Gastroesophageal sphincter (tissue), 4 donors: ENCODE measurements at places on chromosomes 11 and 22.
A peak's percentile ranks its signal among the peaks of the same experiment; 100 is the strongest.

- ATAC-seq = no peak
These were observed 98.0 kb downstream of the SLC36A4 start for GRCh38 chr11:93099806-93100205.

- no peak for ATAC-seq
These were observed 24.9 kb upstream of the GRAMD1B start for GRCh38 chr11:123405123-123405592.

- ATAC-seq = no peak
These were observed 5.1 kb downstream of the SCN4B start for GRCh38 chr11:118147502-118147901.

DNA sequence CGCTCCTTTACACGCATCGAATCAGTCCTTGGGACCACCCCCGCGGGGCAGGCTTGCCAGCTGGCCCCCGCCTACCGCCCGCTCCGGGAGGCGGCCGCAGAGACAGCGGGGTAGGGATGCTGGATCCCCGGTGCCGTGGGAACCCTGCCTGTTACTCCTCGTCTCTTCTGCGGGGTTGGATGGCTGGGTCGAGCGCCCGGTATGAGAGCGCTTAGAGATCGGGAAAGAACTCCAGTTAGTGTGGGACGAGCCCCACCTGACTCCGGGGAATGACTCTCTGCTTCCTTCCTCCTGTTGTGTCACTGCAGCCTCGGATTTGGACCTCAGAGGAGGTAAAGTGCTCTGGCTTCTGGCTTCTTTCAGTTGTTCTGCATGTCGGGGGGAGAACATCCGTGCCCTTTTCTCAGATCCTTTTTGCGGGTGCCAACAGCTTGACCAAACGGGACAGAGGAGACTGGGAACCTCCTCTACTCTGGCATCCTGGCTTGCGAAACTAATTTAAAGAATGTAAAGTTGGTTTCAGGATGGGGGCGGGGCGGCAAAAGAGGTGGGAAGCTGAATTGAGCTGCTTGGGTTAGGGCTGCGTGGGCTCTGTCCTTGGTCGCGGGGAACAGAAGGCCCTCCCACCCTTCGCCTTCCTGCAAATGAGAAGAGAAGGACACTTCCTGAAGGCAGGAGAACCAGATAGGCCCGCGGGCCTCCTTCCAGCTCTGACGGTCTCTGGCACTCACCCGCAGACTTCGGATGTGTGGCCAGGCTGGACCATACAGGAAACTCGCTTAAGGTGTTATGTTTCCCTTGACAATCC lies 938 bp downstream of the LAYN start:
- ATAC-seq = peak; percentile 74

- no peak for ATAC-seq
These were observed 15.1 kb downstream of the RCN1 start for GRCh38 chr11:32105871-32106560.

GRCh38 chr11:95920460-95921105 lies 3.3 kb downstream of the MTMR2 start:
- ATAC-seq = no peak

DNA sequence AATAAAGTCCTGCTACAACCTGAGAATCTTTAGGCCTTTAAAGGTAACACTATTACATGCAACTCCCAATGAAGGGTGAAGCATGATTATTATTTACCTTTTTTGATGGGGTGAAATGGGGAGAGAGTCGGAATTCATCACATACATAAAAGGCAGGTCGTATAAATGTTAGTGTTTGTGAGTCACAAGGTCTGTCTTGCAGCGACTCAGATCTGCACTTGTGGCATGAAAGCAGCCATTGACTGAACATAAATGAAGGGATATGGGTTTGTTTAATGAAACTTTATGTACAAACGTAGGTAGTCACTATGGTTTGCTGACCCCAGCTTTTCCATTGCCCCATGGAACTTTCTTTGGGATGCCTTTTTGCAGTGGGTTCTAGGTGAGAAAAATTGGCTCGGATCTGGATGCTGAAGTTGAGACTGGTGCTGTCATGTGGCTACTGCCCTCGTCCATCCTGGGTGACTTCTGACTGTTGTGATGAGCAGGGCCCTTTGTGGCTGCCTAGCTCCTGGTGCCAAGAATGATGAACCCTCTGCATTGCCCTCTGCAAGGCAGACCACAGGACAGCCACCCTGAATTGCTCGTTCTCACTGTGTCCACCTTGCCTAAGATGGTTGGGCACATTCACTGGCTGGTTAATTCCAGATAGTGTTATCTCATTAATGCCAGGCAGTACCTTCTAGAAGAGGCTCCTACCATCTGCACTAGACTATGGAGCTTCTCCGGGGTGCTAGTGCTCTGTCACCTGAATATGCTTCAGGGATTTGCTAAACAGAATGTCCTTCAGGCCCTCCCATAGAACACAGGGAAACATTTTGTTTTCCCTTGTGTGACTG lies 11.3 kb downstream of the GGTLC2 start:
- ATAC-seq = no peak

- no peak for ATAC-seq
These were observed 32.9 kb upstream of the SYT13 start for GRCh38 chr11:45319077-45319476.

DNA sequence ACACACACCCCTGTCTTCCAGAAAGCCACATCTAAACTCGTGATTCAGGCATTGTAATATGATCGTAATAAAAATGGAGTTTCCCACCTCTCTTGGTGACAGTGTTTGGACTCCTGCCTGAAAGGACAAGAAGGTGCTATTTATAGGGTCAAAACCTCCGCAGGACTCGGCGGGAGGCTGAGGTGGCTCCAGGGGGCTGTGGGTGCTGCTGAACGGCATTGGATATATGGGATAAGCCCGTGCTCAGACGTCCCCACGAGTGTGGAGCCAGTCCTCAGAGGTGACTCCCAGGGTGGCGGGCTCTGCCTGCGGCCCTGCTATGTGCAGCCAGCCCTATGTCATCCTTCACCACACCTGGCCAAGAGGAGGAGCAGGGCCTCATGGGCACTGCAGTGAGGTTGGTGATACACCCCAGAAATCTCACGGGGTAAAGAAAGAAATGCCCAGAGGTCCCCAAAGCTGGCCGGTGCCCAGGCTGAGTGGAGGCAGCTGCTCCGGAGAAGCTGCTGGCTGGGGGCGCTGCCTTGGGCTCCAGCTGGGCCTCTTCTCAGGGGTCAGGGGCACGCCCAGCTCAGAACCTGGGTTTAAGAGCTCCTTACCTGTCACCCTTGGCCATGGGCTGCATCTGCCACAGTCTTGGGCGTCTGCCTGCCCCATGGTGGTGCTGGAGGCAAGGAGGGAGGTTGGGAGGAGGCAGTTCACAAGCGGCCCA lies 5.1 kb upstream of the OSBPL5 start:
- ATAC-seq = no peak

GRCh38 chr22:26763633-26764361 lies 106.4 kb downstream of the MIAT start:
- ATAC-seq = peak; percentile 48

DNA sequence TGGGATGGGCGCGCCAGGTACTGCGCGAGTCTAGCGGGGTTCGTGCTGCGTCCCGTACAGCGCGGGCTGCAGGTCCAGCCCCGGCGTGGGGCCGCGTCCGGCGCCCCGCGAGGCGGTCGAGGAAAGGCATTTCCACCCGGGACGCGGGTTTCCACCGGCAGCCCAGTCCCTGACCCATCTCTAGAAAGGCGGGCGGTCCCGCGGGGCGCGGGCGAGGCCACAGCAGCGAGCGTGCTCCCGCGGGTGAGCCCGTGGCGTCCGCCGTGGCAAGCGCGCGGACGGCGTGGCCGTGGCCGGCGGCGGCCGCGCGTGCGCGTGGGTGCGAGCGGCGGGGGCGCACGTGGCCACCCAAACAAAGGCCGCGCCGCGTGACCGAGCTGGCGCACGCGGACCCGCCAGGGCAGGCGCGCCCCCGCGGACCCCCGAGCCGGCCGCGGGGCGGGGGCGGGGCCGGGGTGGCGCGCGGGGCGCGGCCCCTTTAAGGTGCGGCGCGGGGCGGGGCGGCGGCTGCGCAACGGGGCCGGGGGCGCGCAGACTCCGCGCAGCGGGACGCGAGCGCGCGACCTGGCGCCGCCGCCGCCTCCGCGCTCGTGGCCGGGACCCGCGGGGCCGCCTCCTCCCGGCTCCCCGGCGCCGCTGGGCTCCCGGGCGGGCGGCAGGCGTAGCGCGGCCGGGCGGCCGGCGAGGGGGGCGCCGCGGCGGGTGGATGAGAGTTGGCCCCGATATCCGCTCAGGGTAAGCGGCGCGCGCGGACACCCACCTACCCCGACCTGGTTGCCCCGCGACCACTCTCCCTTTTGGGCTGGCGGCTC lies 39.3 kb upstream of the CELSR1 start:
- ATAC-seq = peak; percentile 84

DNA sequence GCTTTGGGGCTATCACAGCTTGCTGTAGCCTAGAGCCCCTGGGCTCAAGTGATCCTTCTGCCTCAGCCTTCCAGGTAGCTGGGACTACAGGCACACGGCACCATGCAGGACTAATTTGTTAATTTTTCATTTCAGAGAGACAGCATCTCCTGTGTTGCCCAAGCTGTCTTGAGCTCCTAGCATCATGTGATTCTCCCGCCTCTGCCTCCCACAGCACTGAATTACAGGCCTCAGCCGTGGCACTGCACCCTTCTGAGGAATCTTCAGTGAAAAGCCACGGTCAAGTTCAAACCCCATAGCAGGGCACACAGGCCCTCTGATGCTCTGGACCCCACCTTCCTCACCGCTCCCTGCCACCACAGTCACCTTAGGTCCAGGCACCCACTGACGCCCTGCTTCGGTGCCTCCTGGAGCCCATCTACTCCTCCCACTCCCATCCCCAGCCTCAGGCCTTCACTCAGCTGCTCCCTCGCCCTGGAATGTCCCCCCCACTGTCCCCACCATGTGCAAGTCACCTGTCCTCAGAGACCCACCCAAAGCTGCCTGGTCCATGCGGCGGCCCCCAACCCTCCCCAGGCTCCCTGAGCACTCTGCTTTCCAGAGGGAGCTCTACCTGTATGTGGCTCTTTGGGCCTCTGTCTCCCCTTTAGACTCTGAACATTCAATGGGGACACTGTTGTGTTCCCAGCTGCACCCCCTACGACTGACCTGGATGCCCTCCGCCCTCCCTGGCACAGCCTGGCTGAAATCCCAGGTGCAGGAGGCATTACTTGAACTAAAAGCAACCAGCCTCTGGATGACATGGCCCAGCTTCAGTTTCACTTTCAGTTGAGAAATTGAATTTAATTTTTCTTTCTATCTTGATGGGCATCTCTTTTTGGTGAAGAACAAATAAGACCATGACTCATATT lies 1.6 kb downstream of the APOL2 start:
- ATAC-seq = no peak

- ATAC-seq = peak; percentile 40
These were observed 563 bp downstream of the GATD1 start for GRCh38 chr11:776561-777287.

- no peak for ATAC-seq
These were observed 8.7 kb upstream of the CLPB start for GRCh38 chr11:72443016-72443415.

GRCh38 chr11:35796562-35796961 lies 134.0 kb downstream of the TRIM44 start:
- no peak for ATAC-seq

GRCh38 chr11:113563766-113564526 lies 88.7 kb upstream of the DRD2 start:
- no peak for ATAC-seq

GRCh38 chr22:49883294-49883640 lies 29.6 kb downstream of the ZBED4 start:
- no peak for ATAC-seq

- no peak for ATAC-seq
These were observed 13.2 kb upstream of the SSTR3 start for GRCh38 chr22:37225481-37225880.

DNA sequence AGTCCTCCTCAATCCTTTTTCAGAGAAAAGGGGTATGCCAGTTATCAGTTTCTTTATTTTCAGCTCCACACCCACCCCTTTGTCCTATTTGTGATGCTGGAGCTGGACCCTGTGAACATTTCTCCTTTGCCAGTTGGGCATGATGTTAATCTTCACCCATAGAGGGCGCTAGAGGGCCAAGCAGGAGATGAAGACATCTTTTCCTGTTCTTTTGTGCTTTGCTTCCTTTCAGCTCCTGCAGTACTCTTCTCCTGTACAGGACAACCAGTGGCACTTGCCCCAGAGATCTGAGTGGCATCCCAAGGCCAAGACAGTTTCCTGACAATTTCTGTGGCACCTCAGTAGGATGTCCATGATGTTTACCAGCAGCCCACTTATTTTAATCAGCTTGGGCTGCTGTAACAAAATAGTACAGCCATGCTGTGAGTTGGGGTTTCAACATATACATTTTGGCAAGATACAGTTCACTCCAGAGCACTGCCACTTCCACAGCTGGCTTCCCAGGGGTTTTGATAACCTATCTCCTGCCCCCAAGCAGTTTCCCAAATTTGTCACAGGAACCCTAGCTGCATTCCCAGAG lies 4.6 kb downstream of the SAA2 start:
- no peak for ATAC-seq

- no peak for ATAC-seq
These were observed 158.8 kb downstream of the FAT3 start for GRCh38 chr11:92383430-92383829.

DNA sequence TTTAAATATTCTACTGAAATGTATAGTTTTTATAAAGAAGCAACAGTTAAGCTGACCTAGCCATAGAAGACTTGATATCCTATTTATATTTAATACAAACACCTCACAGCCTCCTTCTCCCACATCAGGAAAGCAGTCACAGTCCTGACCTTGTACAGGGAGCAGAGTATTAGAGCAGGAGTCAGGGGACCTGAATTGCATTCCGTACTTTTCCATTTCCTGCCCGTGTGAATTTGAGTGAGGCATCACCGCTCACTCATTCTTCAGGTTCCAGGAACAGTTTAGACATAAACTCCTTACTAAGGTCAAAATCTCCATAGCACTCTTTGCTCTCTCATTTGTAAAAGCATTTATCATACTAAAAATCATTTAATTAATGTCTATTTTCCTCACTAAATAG lies 482.5 kb upstream of the FAT3 start:
- ATAC-seq = no peak

GRCh38 chr11:61713906-61714305 lies 33.7 kb downstream of the DAGLA start:
- ATAC-seq = no peak

- no peak for ATAC-seq
These were observed 411 bp upstream of the KIRREL3 start for GRCh38 chr11:127000981-127001380.

GRCh38 chr22:28208036-28208435 lies 289.0 kb upstream of the PITPNB start:
- ATAC-seq = no peak

DNA sequence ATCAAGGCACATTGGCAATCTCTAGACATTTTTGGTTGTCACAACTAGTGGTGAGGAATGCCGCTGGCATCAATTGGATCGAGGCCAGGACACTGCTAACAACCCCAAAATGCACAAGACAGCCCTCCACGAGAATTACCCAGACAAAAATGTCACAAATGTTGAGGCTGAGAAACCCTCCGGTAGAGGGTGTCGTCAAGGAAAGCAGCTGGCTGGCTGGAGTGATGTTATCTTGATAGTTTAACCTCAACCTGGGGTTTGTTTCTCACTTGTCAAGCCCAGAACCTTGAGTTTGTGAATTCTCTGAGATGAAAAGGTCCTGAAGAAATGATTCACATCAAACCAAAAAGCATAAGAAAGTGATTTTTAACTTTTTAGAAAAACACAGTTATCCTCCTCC lies 21.1 kb upstream of the TMPRSS13 start:
- ATAC-seq = no peak
